GM18507 (cell line): ENCODE measurements at places on chromosomes 6 and 20.
A peak's percentile ranks its signal among the peaks of the same experiment; 100 is the strongest.

GRCh38 chr6:166097914-166098522 lies 69.6 kb downstream of the TBXT start:
- DNase-seq: peak; percentile 14

DNA sequence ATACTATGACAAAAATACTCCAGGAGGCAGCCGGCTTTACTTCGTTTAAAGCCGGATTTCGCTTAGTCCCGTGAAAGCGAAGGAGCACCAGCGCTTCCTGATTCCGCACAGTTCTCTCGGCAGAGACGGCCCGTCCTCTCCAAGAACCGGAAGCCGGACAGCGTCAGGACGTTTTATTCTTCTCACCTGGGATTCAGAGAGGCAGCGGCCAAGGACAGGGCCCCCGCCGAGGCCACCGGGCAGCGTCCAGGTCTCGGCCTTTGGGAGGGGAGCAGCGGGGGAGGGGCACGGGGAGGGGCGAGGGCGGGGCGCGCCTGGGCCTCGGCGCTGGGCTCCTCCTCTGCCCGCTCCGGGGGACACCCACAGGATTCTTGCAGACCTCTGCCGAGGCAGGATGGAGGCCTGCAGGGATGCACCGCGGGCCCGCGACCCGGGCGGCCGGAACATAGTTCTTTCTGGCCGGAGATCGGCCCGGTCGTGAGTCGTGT lies 2.8 kb upstream of the DIDO1 start:
- DNase-seq: no peak

- peak; percentile 78 for DNase-seq
Measured at GRCh38 chr6:169212897-169213813, 40.5 kb downstream of the THBS2 start.

GRCh38 chr20:53210931-53211330 lies 238.8 kb downstream of the TSHZ2 start:
- no peak for DNase-seq

DNA sequence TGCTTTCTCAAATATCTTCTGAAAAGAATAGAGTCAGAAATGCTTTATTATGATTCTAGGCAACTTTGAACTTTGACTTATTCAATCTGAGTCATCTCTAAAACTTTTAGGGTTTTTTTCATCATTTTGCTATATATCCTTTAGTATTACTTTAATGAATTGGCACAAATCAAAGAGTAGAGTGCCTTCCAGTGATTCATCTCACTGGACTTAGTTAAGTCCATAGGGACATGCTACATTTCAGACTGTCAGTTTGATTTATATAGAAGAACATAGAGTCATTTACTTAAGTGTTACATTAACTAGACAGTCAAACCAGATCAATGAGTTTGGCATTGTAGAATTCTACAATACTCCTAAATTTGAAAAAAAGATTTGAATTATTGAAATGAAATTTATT lies 1235.7 kb upstream of the MAP3K7 start:
- DNase-seq: no peak

DNA sequence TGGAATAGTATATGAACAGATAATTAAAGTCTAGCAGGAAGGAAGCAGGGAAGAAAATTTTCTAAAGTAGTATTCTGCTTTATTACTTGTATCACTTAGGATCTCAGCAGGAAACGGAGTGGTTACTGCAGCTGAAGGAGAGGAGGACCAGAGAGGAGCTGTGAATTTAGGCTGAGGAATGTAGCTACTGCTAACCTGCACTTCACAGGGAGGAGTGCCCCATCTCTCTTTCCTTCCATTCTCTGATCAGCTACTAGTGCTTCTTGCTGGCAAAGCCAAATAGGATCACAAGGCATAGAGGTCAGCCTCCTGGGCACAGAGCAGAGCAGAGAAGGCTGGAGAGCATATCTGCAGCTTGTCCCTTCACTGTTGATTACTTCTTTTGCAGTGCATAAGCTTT lies 205.3 kb upstream of the ASCC3 start:
- DNase-seq: no peak

GRCh38 chr20:13333036-13333435 lies 112.0 kb downstream of the ISM1 start:
- no peak for DNase-seq

DNA sequence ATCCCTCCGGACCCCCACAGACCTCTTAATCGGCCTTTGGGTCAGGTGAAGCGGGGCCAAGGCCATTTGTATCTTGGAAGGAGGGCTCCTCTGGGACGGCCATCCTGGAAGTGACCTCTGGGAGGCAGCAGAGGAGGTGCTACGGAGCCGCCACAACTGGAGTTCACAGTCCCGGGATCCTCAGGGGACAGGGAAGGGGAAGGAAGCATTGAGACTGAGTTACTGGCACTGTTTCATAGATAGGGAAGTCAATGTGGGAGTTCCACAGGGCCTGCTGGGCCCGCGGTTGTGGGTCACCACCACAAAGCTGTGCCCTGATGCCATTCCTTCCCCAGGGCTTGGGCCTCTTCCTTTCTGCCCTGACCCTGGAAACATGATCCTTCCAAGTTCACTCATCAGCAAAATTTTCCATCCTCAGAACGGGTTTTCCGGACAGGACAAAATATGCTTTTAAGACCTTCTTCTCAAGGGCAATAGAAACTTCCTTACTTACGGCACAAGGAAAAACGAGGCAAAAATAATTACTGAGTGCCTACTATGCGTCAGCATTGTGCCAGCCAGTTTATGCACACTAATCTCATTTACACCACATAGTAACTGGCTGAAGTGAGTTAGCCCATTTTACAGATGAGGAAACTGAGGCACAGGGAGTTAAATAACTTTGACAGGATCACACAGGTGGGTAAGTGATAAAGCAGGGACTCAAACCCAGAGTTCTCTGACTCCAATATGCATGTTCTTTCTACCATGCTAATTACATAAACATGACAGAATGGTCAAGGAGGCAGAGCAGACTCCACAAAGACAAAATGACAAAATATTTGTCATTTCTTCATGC lies 143.8 kb downstream of the UNC5CL start:
- DNase-seq: no peak

DNA sequence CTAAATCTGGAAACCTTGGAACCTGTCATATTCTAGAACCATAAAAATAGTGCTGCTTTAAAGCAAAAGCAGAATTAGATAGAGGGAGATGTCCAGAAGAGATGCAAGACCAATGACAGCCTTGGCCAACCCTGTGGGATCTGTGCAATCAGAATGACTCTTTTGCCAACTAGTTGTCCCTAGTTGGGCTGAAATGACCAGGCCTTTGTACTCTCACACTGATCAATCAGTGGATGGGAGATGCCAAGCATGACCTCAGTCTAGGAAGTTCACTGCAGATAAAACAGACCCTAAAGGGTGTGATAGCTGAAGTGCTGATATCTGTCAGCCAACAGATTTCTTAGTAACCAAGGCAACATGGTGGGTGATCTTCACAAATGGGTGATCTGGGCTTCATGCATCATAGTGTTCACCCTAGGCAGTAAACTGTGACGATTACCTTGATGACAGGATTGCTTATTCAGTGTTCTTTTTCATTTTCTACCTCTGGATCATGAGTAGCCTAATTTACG lies 52.1 kb downstream of the BCKDHB start:
- DNase-seq: no peak

- no peak for DNase-seq
Measured at GRCh38 chr20:64056889-64057627, 5.9 kb upstream of the TCEA2 start.

DNA sequence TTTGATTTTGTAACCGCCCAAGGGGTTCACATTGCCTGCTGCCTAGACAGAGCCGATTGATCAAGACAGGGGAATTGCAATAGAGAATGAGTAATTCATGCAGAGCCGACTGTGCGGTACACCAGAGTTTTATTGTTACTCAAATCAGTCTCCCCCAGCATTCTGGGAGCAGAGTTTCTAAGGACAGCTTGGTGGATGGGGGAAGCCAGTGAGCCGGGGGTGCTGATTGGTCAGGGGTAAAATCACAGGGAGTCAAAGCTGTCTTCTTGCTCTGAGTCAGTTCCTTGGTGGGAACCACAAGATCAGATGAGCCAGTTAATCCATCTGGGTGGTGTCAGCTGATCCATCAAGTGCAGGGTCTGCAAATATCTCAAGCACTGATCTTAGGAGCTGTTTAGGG lies 60.0 kb upstream of the EZR start:
- DNase-seq: no peak

DNA sequence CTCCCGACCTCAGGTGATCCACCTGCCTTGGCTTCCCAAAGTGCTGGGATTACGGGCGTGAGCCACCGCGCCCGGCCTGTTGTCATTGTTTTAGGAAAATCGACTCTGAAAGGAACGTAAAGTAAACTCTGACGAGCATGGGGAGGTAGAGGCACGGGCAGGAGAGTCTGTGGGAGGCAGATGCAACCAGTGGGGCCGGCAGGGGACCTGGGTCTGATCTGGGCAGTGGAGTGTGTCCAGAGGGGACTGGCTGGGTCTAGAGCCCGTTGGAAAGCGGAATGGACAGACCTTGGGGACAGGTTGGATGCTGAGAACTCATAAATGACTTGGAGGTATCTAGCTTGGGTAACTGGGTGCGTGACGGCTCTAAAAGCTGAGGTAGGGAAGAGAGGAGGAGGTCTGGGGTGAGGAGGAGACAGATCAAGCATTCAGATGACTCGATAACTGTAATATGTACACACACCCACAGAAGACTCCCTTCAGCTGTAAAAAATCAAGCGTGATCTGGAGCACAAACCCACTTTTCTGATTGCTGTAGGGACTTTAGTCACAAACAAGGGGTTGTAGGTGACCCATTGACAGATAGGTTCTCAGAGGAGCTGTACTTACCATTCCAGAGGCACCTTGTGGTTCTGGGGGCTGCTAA lies 22.4 kb downstream of the MANBAL start:
- no peak for DNase-seq

DNA sequence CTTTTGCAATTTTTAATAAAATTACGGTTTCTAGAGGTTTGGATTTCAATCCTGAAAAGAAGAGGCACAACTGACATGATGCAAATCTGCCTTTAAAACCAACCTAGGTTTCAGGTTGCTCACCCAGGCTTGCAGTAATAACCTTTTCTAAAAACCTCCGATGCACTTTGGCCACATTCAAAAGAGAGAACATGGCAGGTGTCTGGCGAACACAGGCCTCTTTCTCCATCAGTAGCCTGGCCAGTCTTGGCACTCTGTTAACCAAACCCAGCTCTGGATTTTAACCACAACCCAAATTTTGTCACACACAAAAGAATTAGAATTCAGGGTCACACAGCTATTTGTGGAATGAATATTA lies 55.8 kb upstream of the MAFB start:
- no peak for DNase-seq

DNA sequence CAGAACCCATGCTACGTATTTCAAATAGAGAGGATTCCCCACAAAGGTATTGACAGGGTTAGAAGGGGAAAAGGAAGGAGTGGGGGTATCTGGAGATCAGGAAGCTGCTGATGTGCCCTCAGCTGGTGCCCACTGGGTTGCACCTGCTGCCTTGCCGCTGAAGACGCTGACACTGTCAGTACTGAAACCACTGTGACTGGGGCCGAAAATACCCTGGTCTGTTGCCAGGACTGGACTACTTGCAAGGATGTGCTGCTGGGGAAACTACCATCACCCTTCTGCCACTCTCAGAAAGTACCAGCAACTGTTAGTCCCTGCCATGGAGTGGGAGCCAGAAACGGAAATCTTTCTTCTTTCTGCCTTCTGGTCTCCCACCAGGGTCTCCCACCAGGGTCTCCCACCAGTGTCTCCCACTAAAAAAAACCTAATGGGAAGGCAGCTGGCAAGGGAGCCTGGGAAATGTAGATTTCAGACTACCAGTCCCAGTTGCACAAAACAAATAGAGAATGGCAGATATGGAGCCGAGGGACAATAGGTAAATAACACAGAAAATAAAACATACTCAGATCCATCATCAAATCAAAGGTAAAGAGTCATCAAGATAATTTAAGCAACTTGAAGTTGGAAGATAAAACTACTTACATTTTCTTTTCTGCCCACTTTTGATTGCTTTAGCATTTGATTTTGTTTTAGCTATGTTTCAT lies 204.8 kb downstream of the TPBG start:
- DNase-seq: no peak

DNA sequence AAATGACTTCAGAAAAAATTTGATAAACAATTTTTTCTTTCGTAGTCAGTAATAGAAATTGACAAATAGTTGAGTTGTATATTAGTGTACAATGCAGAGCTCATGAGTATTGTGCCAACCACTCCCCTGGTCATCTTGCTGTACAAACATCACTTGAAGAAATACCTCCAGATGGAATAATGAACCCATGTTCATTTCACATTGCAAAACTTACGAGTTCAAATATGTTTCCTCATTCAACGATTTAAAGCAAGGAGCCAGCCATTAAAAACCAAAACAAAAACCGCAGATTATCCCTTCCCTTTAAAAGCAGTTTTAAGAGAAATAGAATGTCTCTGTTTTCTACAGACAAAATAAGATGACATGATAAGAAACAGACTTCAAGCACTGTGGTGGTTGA lies 62.5 kb downstream of the RALGAPA2 start:
- DNase-seq: no peak

DNA sequence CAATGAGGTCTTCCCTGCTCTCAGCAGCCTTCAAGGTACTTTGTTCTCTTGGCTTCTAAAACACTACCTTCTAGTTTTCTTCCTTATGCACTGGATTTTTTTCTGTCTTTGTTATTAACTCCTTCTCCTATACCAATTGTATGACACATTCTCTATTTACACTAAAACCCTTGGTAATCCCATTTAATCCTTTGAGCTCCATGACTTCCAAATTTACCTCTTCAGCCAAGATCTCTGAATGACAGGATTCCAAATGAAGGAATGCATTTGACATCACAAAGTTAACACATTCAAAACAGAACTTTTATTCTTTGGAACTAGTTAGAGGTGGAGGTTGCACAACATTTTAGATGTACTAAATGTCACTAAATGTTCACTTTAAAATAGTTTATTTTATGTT lies 86.6 kb upstream of the SAMD5 start:
- DNase-seq: no peak

GRCh38 chr20:9424551-9424950 lies 89.8 kb upstream of the LAMP5 start:
- DNase-seq: no peak

DNA sequence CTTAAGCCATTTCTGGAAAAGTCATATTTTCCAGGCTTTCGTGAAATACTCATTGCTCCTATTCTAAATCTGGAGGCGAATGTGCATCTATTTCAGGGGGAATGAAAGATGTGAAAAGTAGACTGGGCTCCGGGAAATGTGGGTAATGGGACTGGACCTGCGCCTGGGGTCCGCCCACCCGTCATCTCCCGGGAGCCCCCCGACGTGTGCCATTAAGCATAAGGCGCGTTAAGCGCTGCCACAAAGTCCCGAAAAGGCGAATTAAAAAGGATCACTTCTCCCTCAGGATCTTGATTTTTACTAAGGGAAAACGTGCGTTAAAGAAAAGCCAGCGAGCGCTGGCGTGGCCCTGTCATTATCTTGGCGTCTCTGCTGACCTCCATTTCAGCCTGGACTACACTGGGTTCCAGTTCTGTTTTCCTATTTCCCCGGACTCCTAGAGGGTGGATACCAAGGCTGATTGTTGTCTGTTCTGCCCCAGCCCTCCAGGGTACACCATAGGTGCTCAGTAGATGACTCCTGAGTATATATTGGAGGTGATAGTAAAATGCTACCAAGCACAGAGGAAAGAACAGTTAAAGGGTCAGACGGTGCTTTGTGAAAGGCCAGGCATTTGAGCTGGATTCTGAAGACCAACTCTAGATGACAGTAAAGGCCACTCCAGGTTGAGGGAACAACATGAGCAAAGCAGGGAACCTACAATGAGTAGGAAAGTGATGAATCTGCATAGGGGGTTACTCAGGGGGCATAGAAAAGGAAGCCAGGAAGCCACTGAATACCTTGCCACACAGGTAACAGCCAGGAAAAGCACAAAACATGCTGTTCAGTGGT lies 89.2 kb upstream of the ARID1B start:
- DNase-seq: no peak

- no peak for DNase-seq
Measured at GRCh38 chr20:49867453-49868215, 47.7 kb downstream of the SPATA2 start.
